Activated T-helper 2 cell treated with anti-CD3 and anti-CD28 coated beads, Interferon-gamma antibody, Interleukin-2, Interleukin-4, amounts not matched to agents 10 μg/mL and 5 μg/mL and 100 μg/mL, durations not matched to agents 14 hours and 24 hours and 36 hours (primary cell): ENCODE measurements at places on chromosomes 11 and 22. TPM values are rescaled to one million over a fixed set of nuclear protein-coding genes. Genes with fewer than 3 reads are reported as not detected.

The MIAT gene
- total RNA-seq, result 11.9 and 13.0 TPM in 2 replicates

The CHRNA10 gene
- 2.2 and 2.4 TPM in 2 replicates for total RNA-seq

The ACR gene
- not detected in 2 replicates for total RNA-seq

The OR2AT4 gene
- not detected in 2 replicates for total RNA-seq

The OR8G5 gene
- not detected in 2 replicates for total RNA-seq

The ST14 gene
- 0.09 and 0.14 TPM in 2 replicates for total RNA-seq

The CTSW gene
- 10.0 and 10.3 TPM in 2 replicates for total RNA-seq

The SCARF2 gene
- total RNA-seq, result 0.55 and 0.62 TPM in 2 replicates

The DAGLA gene
- total RNA-seq, result 0.07 TPM in 2 replicates

The PAK1 gene
- 39.0 and 40.7 TPM in 2 replicates for total RNA-seq

DNA sequence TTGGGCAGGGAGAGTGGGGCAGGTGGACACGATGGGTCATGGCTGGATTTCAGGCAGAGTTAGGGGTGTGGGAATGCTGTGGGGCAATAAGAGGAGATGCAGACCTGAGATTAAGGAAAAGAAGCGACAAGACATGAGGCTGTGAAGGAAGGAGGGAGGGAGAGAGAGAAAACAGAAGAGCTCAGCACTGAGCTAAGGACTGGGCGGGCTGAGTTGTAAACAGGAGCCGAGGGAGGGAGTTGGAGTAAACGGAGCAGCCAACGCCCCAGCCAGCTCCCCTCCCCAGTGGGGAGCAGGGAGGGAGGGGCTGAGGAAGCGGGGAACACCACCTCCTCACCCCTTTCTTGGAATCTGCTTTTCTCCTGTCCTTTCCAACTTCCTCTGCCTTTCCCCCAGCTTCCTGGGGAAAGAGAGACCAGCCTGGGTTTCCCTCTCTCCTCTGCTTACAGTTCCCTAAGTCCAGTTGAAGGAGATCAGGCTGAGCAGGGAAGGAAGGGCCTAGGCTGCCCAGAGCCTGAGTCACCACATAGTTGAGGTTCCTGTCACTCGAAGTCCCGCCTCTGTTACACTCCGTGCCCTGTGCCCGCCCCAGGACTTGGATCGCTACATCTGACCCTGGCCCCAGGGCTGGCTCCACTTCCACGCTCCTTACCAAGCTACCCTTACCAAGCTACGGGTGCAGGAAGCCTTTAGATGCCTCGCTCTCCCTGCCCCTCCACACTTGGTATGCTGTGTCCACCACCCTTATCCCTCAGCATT is 6.7 kb upstream of the AHNAK start:
- DNase-seq, result peak; percentile 61

- no peak for DNase-seq
Measured at GRCh38 chr22:50228366-50228765, 16.5 kb downstream of the TUBGCP6 start.
